Activated gamma-delta T cell (primary cell): ENCODE measurements at places on chromosomes 4 and X.

GRCh38 chrX:29432534-29432933, 782.8 kb upstream of the MAGEB2 start:
- DNase-seq = no peak

DNA sequence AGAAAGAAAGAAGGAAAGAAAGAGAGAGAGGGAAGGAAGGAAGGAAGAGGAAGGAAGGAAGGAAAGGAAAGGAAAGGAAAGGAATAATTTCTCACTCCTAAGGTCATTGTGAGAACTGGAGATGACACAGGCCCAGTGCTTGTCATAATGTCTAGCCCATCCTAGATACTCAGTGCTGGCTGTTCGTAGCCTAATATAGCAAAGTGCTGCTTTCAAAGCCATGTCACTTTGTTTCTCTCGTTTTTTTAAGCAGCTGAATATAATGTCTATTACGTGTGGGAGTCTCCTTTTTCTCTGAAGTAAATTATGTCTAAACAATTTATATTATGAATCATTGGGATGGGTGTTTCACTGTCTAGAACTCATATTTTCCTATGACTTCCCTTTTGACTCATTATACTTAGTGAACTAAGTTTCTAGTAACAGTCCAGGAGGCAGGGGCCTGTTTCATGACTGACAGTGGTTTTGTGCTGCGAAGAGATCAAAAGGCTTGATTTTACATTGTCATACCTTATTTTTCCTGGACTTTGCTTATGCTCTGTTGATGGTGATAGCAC, 327.0 kb upstream of the ZFP42 start:
- DNase-seq = no peak

- no peak for DNase-seq
These were observed 336.6 kb downstream of the SLITRK2 start for GRCh38 chrX:146154191-146154590.

DNA sequence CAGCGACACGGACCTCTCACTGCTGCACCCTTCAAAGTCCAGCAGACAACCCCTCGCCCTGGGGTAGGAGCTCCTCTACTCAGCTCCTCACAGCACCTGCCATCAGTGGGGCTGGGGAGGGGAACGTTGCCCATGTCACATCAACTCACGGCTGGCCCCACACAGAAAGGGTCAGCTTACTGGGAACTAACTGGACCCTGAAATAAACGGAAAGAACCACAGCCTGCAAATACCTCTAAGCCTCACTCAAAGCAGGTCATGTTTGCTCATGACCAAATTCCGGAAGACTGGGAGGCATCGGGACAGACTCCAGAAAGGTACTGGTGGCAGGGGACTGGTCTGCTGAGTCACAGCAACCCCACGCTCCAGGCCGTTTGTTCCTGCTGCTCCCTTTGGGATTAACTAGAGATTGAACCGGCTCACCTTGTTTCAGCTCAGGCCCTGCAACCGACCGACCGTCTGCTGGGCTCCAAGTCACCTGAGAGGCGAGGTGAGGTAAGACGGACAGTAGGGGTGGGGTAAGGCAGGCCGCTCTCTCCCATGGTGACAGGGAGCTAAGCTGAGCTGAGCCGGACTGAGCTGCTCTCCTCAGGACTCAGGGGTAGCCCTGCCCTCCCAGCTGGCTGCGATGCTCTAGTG, 5.6 kb downstream of the G6PD start:
- no peak for DNase-seq

GRCh38 chr4:76996445-76996844, 46.9 kb downstream of the SEPTIN11 start:
- DNase-seq = no peak

DNA sequence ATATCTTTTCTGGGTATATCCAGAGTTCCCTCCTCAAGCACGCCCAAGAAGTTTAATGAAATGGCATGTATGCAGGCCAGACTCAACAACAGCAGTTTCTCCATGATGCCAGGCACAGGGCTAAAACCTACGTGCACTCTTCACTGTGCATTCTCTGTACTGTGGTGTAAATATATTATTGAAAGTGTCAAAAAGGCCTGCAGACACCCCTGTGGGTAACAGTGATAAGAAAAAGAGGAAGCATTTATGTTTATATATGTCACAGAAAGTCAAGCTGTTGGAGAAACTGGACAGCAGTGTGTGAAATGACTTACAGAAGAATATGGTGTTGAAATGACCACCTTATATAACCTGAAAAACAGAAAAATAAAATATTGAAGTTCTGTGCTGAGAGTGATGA, 29.6 kb upstream of the DCAF8L1 start:
- no peak for DNase-seq

- no peak for DNase-seq
These were observed 51.5 kb downstream of the NPNT start for GRCh38 chr4:105946771-105947170.
